Liver (tissue), 10 donors: ENCODE measurements at places on chromosomes 1 and 21. TPM values are rescaled to one million over a fixed set of nuclear protein-coding genes. Genes with fewer than 3 reads are reported as not detected.

DNA sequence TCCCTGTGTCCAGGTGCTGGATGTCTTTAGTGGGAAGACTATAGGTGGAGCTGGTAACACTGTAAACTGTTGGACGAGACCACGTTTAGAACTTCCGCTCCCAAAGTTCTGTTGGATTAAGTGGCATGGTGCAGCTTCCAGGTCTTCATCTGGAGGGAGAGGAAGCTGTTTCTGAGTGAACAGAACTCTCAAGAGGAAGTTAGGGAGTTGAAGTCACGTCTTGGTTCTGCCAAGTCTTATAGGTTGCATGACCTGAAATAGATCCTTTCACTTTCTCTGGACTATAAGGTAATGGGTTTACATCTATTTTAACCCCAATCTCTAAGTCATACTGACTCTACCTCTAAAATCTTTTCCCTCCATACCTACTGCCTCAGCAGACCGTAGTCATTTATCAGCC, 97.4 kb upstream of the TNR start:
- H3K4me1 ChIP-seq = no peaks in the 10 kb centered on the region
- DNase-seq = no peak
- H3K27ac ChIP-seq = no peak overlapping the region

Gene PTGER3
- 0.25 TPM for total RNA-seq

DNA sequence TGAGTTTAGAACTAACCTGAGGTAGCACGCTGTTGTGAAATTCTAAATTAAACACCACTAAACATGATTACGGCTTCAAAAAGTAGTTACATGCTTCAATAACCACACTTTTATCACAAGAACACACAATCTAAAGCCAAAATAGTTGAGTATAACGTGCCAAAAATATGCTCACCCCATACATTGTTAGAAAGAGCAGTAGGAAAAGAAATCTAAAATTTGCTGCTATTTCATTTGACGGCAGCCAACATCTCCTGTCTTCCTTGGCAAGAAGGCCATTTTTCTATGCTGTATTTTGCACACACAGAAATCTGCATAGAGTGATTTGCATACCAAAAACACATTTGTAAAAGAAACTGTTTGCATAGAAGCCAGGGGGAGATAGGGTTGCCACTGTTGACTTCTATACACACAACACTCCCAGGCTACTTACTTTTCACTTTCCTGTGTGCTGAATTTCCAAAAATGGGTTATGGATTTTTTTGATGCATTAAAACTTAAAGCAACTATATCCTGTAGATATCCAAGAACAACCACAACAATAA, 42.9 kb upstream of the DMRTB1 start:
- DNase-seq = no peak
- H3K4me1 ChIP-seq = no peaks in the 10 kb centered on the region
- H3K27me3 ChIP-seq = peaks cover 3% of the 10 kb centered on the region

DNA sequence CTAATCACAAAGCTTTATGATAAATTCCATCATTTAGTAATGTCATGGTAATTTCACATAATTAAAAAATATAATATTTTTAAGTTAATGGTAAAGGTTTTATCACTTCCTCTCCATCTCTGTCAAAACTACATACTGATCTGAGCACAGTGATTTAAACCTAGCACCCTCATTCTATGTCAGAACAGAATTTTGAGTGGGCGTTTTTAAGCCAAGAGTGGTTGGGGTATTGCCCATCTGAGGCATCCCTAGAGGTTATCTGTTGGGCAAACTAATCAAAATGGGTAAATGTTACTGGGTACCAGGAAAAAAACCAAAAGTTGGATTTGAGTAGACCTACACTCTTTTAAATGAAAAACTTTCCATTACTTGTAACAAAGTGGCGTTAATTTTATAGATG, 100.7 kb upstream of the GFI1 start:
- no peaks in the 10 kb centered on the region for H3K27me3 ChIP-seq
- no peak overlapping the region for H3K27ac ChIP-seq
- H3K4me1 ChIP-seq = no peaks in the 10 kb centered on the region
- H3K36me3 ChIP-seq = no peaks in the 10 kb centered on the region
- H3K4me3 ChIP-seq = no peak overlapping the region

DNA sequence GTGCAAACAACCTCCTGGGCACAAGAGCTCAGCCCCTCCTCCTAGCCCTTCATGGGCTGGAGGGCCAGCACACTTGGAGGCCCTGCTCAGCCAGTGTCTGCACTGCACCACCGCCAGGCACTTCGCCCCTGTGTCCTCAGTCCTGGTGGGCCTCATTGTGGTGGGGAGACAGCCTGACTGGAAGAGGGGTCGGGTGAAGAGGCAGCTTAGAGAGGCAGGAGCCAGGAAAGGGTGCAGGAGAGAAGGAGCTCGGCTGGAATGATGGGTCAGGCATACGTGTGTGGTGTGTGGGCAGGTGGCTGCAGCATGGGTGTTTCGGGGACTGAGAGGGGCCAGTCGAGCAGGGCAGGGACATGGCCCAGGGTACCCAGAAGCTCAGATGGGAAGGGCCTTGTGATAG, 4.1 kb downstream of the WNT3A start:
- no peak overlapping the region for H3K4me3 ChIP-seq
- H3K4me1 ChIP-seq = peaks cover 4% of the 10 kb centered on the region
- peaks cover 11% of the 10 kb centered on the region for H3K27me3 ChIP-seq
- H3K36me3 ChIP-seq = no peaks in the 10 kb centered on the region
- no peak overlapping the region for H3K27ac ChIP-seq

Gene UTS2
- total RNA-seq = 0.28 TPM

DNA sequence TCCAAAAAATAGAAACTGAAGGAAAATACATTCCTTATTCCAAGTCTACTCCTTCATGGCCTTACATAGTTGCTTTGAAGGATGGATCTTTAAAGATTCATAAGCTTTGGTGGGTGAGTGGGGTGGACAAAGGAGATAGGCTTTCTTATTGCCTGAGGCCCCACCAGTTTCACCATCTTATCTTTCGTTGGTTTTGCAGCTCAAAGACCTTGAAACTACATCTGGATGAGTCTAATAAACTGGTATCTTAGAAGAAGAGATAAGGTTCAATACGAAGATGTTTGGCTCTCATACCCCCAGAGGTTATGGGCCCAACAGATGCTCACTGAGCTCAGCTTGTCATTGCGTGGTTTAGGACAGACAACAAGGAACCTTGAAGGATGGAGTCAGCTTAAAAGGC, 201.5 kb downstream of the HS2ST1 start:
- no peak overlapping the region for H3K27ac ChIP-seq
- no peak overlapping the region for H3K4me3 ChIP-seq
- H3K27me3 ChIP-seq = no peaks in the 10 kb centered on the region
- DNase-seq = no peak

Gene CYP4A11
- 457 TPM for total RNA-seq

GRCh38 chr1:174710868-174711845, 263.4 kb downstream of the GPR52 start:
- H3K36me3 ChIP-seq = no peaks in the 10 kb centered on the region
- no peak for DNase-seq
- no peak overlapping the region for H3K4me3 ChIP-seq
- no peak overlapping the region for H3K27ac ChIP-seq

DNA sequence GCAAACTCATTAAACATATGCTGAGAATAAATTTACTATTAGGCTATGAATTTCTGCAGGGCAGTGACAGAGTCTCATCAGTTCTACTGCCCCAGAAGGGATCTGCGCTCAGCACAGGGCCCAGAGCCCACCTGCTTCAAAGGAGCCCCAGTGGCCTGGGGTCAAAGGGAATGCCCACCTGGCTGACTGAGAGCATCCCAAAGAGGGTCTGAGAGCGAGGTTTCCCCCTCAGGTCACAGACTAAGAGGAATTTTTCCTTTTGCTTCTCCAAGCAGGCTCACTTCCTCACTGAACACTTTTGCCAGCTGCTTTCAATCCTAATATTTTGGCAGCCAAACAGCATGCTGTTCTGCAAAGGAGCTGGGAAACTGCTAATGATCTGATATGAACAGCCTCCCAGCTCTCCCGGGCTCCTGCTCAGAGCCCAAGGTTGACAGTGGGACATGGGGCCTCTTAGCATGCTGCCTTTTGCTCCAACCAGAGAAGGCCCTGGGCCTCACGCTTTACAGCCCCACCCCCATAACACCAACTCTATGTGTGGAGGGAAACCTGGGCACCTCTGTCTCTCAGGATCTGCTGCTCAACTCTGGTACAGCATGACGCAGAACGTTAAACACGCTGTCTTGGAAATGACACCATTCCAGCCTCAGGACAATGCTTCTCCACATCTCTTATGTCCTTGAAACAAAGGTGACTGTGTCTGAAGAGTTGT, 70.7 kb upstream of the SYT6 start:
- no peak for DNase-seq
- no peaks in the 10 kb centered on the region for H3K4me1 ChIP-seq
- H3K27ac ChIP-seq = no peak overlapping the region
- no peak overlapping the region for H3K4me3 ChIP-seq
- no peaks in the 10 kb centered on the region for H3K27me3 ChIP-seq
- no peaks in the 10 kb centered on the region for H3K36me3 ChIP-seq

DNA sequence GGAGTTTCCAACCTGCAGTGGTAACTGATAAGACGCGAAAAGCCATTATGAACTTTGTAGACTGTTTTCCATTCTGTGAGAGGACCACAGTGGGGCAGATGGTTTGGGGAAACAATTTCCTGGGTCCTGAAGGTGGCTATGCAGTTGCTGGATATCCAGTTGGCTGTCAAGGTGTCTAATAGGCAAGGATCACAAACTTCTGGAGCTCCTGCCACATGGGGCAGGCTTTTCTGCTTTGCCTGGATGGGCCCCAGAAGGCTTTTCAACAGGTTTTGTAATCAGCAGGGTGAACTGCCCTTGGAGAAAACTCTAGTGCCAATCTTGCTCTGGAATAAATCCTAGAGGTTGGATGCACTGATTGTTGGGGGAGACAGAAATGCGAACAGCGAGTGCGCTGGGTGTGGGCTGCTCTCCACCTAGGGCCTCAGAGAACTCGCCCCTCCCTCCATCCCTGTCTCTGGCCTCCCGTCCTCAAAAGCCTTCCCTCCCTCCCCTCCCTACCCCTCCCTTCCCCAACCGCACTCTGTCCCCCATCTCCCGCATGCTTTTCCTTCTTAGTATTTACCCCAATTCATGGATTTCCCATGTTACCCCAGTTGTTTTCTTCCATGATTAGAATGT, 210.3 kb upstream of the USP24 start:
- no peaks in the 10 kb centered on the region for H3K4me1 ChIP-seq
- no peak overlapping the region for H3K27ac ChIP-seq
- no peaks in the 10 kb centered on the region for H3K27me3 ChIP-seq
- H3K4me3 ChIP-seq = no peak overlapping the region

DNA sequence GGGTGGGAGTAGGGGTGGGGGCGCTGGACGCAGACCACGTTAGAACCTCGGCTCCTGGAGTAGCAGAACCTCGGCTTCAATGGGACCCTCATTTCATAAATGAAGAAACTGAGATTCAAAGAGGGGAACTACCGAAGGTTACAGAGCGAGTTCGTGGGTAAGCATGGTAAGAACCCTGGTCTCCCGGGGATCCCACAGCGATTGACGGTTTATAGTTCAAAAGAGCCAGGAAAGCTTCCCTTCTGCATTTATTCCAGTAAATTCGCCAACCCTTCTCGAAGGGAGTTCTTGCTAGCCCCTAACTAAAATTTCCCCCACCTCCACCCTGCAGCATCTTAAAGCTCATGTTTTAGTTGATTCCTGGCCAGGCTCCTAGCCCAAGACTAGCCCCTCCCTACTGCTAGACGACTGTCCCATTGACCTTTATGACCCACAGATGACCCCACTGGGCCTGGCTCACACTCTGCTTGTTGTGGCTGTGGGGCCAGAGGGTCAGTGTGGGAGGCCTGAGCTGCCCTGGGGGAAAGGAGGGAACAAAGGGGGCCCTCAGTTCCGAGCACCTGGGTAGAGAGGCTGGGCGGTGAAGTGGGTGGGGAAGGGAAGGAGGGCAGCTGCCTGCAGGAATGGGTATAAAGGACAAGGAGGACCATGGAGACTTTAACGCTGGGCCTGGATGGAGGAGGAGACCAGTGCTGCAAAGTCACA, 558 bp upstream of the KIF21B start:
- H3K27ac ChIP-seq = no peak overlapping the region
- no peak for DNase-seq
- no peak overlapping the region for H3K4me3 ChIP-seq
- H3K36me3 ChIP-seq = no peaks in the 10 kb centered on the region

Gene AGBL4
- total RNA-seq = not detected

Gene HSD3B2
- total RNA-seq = not detected

- no peak overlapping the region for H3K4me3 ChIP-seq
- peaks cover 4% of the 10 kb centered on the region for H3K36me3 ChIP-seq
- no peak for DNase-seq
- peak overlapping the region; percentile 93 for H3K27ac ChIP-seq
Measured at GRCh38 chr1:224430511-224431113, 4.0 kb downstream of the WDR26 start.

Gene HSF2BP
- 0.33 TPM for total RNA-seq
